ENCODE measurements at places on chromosomes 7 and 10. TPM values are rescaled to one million over a fixed set of nuclear protein-coding genes. Genes with fewer than 3 reads are reported as not detected.
A peak's percentile ranks its signal among the peaks of the same experiment; 100 is the strongest.

Gene OR2A42
- total RNA-seq: not detected

Gene PDZD8
- total RNA-seq: 16.7 TPM

DNA sequence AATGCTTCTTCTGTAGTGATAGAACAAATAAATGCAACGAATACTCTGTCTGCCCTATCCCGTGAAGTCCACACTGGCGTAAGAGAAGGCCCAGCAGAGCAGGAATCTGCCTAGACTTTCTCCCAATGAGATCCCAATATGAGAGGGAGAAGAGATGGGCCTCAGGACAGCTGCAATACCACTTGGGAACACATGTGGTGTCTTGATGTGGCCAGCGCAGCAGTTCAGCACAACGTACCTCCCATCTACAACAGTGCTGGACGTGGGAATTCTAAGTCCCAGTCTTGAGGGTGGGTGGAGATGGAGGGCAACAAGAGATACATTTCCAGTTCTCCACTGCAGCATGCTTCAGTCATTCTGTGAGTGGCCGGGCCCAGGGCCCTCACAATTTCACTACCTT, 45.8 kb downstream of the FIGNL1 start:
- DNase-seq: peak; percentile 26

DNA sequence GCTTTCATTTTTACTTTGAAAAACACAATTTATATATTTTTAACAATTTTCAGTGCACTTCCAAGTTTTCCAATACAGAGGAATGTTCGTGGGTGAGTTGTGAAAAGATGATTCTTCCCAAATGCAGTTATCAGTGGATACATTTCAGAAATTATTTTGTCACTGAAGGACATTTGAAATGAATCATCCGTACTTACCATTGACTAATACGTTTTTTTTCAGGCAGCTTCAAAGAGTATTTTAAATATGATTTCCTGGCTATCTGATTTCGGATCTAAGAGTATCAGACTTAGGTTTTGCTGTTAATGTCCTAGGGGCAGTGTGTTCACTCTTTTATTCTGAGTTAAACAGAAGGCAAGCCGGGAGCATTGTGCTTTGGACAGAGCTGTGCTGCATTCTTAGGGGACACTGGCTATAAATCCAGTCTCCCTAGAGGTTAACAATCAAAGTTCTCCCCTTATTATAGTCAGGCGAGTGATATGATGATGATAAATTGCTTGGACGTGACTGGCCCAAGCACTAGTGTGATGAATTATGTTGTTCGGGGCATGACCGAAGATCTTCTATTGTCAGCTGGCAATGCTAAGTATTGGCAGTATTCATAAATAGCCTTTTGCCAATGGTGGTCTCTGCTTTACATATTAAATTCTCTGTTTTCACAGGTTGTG, 4.5 kb downstream of the PTER start:
- no peak for DNase-seq

Measured in HT1080 (cell line).